ENCODE measurements at places on chromosomes 16 and 17. TPM values are rescaled to one million over a fixed set of nuclear protein-coding genes. Genes with fewer than 3 reads are reported as not detected.

Gene AIPL1
- not detected for total RNA-seq

Gene TEKT1
- total RNA-seq = not detected

Gene ZNF747
- 10.2 TPM for total RNA-seq

Gene GAS2L2
- total RNA-seq = 0.07 TPM

Gene ABCA9
- 12.0 TPM for total RNA-seq

Gene CD300A
- total RNA-seq = not detected

Gene HBA2
- not detected for total RNA-seq

Gene FXR2
- total RNA-seq = 42.3 TPM
